ENCODE measurements at places on chromosomes 2 and 18.

- DNase-seq = no peak
These were observed 27.5 kb downstream of the MAP2 start for GRCh38 chr2:209451209-209451834.

- DNase-seq = no peak
These were observed 96.8 kb downstream of the UBE2E3 start for GRCh38 chr2:181077128-181077709.

- no peak for DNase-seq
These were observed 92.6 kb upstream of the ITGA4 start for GRCh38 chr2:181364492-181365170.

- DNase-seq = no peak
These were observed 294.8 kb downstream of the RND3 start for GRCh38 chr2:150192701-150193100.

DNA sequence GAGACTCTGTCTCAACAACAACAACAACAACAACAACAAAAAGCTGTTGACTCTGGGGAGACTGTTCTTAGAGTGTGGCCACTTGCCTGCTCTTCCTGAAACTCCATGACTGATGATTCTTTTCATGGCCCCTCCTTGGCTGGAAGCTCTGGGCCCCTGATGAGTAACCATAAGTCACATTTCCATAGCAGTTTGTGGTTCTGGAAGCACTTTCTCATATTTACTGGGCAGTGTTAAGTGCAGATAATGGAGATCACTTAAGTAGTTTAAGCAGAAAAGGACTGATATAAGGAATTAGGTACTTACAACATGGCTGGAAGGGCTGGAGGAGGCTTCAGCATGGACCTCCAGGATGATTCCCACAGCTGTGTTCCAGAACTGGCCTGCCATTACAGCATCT is 147.3 kb upstream of the DLX2 start:
- DNase-seq = no peak

DNA sequence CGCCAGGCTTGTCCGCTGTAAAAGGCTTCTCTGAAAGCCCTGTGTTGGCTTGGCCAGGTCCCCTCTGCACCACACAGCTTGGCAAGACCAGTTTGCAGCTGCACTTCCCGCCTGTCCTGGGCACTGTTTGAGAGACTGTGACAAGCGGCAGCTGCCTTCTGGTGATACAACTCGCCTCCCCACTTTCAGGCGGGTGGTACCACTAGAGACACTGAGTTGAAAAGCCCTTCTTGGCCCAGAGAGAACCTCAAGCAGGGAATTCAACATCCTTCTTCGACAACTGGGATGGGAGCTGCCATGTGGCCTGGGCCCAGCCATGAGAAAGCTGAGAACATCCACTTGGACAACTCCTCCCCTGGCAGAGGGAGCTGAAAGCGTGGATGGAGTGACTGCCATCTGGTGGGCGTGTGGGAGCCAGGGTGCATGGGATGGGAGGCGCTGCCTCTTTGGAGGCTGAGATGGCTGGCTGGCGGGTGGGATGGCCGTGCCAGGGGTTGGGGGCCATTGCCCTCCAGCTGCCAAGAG is 125.5 kb upstream of the REV1 start:
- DNase-seq = no peak

GRCh38 chr18:29004921-29005320 is 828.0 kb upstream of the CDH2 start:
- DNase-seq = no peak

DNA sequence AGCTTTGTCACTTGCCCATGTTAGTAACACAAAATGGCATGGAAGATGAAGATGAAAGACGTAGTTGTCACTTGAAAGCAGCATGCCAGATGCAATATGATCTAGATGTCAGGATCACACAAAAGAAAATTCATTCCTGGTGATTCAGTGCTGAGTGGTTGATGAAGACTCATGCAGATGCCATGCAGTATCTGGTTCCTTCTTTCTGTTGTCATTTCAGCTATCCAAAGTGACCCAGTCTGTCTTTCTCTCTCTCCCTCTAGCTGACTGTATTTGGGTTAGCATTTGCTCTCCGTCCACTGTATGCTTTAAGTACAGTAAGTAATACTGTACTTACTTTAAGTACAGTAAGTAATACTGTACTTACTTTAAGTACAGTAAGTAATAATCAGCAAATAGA is 50.4 kb downstream of the TTN start:
- DNase-seq = no peak

DNA sequence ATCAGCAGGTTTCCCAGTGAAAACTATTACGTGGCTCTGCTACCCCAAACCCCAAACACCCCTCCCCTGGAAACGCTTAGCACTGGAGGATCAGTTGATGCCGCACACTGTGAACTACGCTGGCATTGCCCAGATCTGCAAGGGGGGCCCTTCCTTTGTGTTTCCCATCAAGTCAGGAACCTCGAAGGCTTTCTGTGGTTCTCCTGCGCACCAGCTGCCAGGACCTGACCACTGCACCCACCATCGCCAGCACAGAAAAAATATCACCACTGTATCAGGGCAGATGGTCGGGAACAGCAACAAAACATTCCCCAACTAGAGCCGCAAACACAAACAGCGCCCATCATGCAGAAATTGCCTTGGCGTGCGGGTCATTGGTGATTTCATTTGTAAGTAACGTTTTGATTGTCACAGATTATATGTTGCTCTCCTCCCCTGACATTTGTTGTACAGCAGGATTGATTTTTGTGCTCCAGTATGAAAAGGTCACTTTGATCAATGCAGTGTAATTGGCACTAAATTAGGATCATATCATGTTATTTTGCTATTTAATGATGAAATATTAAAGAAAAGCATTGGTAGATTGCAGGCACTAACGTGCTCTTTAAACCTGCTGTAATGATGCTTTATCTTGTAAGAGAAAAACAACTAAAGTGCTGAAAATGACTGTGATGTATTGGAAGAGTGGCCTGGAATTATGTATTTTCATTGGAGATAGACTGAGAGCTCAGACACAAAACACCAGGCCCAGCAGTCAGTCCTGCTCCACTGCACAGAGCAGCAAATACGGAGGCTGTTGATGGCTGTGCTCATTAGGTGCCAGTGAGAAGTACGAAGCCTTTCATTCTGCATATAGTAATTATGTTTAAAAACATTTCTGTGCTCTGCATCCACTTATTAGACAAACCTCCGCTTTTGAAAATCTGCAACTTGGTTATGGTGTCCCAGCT is 833.2 kb upstream of the SALL3 start:
- no peak for DNase-seq

DNA sequence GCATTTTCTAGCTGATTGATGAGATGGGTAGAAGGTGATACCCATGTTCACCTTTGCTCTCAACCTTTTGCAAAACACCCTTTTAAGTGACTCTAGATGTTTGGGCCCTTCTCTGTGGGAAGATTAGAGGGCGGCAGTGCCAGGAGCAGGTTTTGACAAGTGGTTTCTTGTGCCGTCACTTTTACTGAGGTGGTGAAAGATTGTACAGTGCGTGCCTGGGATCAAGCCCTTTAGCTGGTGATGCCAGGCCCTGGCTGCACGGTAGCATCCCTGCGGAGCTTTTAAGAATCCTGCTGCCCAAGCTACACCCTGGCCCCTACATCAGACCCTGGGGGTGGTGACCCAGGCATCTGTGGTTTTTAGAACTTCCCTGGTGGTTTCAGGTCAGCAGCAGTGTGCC is 29.1 kb downstream of the MTCL1 start:
- no peak for DNase-seq

GRCh38 chr2:241035818-241036396 is 37.5 kb downstream of the SNED1 start:
- no peak for DNase-seq

- no peak for DNase-seq
These were observed 855.8 kb upstream of the FANCL start for GRCh38 chr2:59096973-59097372.

DNA sequence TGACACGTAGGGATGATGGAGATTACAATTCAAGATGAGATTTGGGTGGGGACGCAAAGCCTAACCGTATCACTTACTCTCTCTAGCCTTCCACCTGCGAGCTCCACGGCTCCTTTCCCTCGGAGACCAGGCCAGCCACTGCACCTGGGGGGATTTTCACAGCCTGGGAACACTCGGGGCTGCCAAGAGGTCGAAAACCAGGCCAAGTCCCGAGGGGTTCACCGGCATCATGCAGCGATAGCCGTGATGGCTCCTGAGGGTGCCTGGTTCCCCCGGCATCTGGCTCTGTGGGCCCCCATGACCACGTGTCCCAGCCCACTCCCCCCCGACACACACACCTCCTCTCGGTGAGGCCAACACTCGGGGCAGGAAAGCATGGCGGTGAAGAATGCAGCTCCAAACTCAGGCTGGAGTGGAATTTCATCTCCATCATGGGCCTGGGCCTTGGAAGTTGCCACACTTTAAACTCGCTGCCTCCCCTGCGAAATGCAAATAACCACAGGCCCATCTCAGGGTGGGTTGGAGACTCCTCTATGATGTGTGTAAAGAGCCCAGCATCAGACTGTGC is 32.6 kb downstream of the ADCY3 start:
- DNase-seq = no peak

DNA sequence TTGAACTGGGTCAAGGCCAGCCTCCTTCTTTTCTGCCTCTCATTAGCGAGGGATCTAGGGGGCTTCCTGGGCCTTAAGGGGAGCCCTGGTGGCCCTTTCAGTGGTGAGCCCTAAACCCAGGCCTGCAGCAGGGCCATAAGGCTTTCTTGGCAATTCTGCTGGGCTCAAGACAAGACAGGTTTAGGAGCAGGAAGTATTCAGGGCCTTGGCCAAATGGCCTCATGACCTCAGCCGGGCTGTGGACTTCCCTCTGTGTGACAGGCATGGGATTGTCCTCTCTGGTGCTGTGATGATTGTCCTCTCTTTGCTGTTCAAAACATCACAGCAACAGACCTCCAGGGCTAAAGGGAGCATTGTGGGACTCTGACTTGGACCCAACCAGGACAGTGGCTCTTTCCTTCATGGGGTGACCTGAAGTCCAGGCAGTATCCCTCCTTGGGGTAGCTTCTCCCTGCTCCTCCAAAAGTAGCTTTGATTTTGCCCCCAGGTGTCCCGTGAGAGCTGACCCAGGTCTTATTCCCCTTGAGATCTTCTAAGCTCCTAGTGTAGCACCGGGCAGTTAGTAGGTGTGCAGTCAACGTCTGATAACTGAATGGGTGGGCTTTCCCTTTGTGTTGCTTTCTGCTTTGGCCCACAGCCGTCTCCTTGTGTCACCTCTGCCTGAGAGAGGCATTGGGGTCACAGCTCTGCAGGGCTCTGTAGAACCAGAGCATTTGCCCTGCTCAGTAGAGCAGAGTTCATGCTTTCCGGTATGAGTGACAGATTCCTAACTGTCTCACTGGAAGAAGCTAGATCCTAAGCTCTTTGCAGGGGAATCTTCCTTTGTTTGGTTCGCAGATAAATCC is 14.7 kb downstream of the FOSL2 start:
- no peak for DNase-seq

GRCh38 chr2:120628248-120628647 is 107.4 kb upstream of the GLI2 start:
- DNase-seq = no peak

- DNase-seq = no peak
These were observed 575.4 kb downstream of the ARHGAP15 start for GRCh38 chr2:143704451-143705106.

GRCh38 chr2:240997856-240998705 is at the start of gene SNED1:
SNED1 (plus strand) TSS chr2:240998618; CDS start chr2:240998838, 220 bp downstream.
- DNase-seq = no peak

GRCh38 chr18:74702950-74703349 is 105.3 kb downstream of the ZNF407 start:
- no peak for DNase-seq

GRCh38 chr2:194491409-194492115 is 1165.5 kb upstream of the SLC39A10 start:
- no peak for DNase-seq

DNA sequence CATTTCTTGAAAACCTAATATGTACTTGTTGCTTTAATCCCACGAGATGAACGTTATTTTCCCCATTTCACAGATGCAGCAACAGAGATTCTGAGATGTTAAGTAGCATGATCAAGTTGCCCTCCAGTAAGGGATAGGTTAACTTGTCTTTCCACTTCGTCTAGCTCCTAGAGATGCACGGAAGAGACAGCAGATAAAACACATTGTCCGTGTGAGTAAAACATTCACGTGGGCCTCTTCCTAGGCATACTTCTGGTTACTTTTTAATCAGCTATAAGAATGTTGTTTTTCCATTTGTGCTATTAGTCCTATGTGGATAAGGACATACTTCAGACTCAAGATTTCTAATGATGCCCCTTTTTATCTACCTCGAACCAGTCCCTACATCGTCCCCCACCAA is 1.2 kb upstream of the ARHGAP28 start:
- DNase-seq = no peak

DNA sequence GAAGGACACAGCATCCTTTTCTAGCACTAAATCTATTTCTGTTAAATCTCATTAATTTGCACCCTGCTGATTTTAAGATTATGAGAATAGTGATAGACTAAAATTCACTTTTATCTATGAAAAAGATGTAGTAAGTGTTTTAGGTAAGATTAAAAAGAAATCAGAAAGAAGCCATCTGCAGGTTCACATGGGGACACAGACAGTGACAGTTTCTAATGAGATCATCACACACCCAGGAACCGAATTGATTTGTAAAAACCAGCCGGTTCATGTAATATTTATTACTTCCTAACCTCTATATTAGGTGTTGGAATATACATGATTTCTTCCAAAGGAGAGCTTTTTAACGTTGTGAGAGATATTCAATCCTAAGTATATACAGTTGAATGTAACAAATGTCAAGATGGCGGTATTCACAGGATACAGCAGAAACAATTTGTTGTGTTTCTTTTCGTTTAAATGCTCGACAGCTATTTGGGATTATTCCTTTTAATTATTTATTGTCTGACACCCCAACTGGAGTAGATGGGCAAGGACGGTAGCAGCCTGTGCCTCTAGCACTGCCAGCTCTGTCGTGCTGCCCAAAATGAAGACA is 223.4 kb downstream of the CCDC102B start:
- no peak for DNase-seq

DNA sequence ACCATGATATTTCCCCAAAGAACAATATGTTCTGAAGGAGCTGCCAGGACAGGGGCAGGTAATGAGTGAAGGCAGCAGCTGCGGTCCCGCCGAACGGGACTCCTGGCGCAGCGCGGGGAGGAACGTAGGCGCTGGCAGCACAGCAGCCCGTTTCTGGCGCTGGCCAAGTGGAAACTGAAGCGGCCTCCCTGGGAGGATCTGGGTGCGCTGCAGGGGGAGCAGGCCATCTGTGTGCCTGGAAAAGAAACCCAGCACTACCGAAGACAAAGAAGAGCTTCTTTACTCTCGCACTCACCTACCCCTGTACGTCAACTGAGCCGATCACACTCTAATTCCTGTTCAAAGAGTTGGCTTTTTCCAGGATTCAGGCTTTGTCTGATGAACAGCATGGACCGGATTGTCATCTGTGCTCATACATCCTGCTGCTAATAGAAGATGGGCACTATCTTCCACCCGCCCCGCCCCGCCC is 11.8 kb downstream of the G6PC2 start:
- DNase-seq = no peak

- DNase-seq = no peak
These were observed 273.7 kb upstream of the PIK3C3 start for GRCh38 chr18:41681138-41681880.

DNA sequence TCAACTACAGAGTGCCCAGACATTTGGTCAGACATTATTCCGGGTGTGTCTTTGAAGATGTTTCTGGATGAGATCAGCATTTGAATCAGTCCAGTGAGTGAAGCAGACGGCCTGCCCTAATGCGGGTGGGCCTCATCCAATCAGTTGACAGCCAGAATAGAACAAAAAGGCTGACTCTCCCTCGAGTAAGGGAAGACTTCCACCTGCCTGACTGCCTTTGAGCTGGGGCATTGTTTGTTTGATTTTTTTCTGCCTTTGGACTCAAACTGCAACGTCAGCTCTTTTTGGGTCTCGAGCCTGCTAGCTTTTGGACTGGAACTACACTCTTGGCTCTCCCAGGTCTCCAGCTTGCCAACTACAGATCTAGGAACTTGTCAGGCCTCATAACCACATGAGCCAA is 111.7 kb upstream of the AGAP1 start:
- no peak for DNase-seq

Measured in stimulated activated CD8-positive, alpha-beta memory T cell treated with anti-CD3 and anti-CD28 coated beads, Interleukin-4, amount 100 ng/mL, for 1 hour (primary cell).